ENCODE measurements at places on chromosomes 12 and 14.

- DNase-seq: no peak
These were observed at the start of gene ADCY6 for GRCh38 chr12:48788854-48789775. Gene ADCY6 (minus strand): TSS chr12:48789089. CDS start chr12:48783434, 5,655 bp downstream.

GRCh38 chr12:5305886-5306545 is 125.9 kb upstream of the NTF3 start:
- no peak for DNase-seq

DNA sequence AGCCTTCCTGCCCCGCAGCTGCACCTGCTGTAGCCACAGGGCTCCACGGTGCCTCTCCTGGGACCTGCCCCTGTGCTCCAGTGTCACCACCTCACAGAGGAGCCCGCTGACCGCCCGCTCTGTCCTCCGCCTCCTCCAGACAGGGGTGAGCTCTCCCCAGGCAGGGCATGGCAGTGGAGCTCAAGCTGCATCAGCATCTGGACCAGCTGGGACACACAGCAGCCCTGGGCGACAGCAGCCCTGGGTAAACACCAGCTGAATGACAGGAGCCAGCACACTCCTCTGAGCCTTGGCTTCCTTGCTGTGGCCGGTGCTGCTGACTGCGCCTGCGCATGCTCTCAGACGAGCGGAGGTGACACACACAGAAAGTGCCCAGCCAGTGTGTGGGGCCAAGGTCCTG is 22.0 kb downstream of the CHGA start:
- DNase-seq: no peak

DNA sequence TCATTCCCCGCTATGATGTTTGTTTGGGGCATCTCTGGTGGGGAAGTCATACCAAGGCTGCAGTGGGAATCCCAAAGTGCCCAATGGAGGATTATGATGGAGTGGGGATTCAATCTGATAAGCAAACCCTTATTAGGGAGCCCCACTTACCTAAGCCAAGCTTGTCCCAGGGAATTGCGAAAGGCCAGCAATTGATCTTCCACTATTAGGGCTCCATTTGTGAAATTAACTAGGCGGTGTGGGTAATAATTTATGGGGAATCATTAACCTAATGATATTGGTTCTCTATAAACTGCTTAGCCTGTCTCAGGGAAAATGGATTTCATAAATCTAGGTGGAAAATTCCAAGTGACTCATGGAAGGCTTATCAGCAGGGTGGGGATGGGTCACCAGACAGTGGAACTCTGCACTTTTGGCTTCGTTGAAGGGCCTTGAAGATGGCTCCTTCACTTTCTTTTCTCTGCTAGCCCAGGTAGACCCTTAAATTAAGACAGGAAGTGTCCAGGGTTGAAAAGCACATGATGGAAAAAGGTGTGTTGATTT is 113.0 kb upstream of the WSCD2 start:
- DNase-seq: no peak

GRCh38 chr12:56645201-56645716 is 525 bp downstream of the ATP5F1B start:
- no peak for DNase-seq

GRCh38 chr12:115811045-115811444 is 466.4 kb downstream of the MED13L start:
- no peak for DNase-seq

GRCh38 chr12:43964033-43964432 is 128.2 kb downstream of the TMEM117 start:
- no peak for DNase-seq

DNA sequence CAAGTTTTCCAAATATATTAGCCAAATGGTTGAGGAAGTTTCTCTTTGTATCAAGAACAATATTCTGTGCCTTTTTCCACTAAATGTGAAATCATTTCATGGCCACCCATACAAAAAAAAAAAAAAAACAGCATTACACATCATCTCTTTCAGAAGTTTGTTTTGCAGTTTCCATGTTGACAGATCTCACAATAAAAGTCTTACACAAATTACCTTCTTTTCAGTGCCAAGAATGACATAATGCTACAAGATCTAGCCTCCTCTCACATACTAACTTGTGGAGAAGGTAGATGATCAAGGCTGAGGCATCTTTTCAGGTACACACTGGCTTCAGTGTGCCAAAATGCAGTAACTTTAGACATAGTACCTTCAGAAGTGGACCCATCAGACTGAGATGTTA is 35.3 kb downstream of the PRKD1 start:
- peak; percentile 78 for DNase-seq

- no peak for DNase-seq
These were observed 41.8 kb upstream of the DHRS7 start for GRCh38 chr14:60206837-60207533.

DNA sequence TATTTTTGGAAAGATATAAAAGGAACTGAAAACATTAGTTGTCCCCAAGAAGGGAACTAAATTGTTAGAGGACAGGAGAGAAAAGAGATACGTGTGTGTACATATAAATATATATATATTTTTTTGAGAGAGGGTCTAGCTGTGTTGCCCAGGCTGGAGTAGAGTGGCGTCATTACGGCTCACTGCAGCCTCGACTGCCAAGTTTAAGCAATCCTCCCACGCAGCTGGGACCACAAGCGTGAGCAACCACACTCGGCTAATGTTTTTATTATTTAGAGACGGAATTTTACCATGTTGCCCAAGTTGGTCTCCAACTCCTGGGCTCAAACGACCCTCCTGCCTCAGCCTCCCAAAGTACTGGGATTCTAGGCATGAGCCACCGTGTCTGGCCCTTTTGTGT is 16.2 kb upstream of the NOP2 start:
- DNase-seq: no peak

DNA sequence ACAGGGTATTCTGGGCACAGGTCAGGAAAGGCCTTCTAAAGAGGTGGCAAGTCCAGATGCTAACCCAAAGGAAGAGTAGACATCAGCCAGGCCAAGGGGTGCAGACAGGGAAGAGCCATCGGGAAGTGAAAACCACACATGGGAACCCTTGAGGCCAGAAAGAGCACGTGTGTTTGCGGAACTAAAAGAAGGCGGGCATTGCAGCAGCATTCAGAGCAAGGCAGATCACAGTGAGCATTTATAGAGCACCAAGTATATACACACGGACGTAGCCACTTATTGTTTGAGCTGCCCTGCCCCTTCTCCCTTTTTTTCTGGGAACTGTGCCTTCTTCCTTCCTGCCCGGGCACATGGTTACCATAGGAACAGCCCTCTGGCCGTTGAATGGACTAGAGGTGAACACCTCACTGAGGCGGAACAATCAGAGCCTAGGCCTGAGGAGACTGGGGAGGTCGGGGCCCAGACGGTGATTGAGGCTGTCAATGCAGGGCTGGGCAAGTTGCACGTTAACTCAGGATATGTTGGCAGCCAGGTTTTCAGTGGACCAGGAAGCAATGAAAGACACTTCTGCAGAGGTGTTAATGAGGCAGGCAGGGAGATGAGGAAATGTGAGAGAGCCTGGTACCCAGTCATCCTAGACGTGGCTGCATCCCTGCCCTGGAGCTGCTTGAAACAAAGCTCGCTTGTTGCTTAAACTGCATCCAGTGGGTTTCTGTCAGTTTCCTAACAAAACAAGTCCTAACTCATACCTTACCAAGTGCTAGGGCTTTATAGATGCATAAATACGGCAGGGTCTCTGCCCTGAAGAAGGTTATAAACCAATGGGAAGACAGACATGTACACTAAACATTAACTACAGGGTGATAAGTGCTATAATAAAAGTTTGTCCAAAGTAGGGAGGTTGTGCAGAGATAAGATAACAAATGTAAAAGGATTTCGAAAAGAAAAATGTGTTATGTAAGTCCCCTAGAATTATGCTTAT is 34.2 kb downstream of the MOAP1 start:
- DNase-seq: no peak

DNA sequence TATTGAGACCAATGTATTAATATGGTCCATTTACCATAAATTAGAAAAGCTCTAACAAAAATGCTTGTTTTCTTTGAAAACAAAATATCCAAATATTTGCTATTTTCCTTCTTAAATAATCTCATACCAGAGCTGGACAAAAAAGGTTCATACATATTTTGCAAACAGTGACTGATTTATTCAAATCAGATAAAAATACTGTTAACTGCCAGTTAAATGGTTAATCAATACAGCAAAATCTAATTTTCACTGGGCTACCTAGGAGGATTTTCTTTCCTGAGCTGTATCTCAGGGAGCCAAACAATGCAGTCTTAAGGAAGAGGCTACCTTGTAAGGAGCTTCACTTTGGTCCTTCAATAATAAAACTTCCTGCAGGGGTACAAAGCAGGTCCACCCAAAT is 2.0 kb downstream of the FERMT2 start:
- DNase-seq: no peak

DNA sequence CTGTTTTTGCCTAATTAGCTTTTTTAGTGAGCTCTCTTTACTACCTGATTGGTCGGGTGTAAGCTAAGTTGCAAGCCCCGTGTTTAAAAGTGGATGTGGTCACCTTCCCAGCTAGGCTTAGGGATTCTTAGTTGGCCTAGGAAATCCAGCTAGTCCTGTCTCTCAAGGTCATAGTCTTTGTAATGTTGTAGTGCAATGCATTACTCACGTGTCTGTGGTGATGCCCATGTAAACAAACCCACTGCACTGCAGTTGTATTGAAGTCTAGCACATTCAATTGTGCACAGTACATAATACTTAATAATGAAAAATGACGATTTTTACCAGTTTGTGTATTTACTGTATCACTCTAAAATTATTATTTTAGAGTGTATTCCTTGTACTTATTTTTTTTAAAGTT is 335.5 kb downstream of the NUAK1 start:
- DNase-seq: no peak

DNA sequence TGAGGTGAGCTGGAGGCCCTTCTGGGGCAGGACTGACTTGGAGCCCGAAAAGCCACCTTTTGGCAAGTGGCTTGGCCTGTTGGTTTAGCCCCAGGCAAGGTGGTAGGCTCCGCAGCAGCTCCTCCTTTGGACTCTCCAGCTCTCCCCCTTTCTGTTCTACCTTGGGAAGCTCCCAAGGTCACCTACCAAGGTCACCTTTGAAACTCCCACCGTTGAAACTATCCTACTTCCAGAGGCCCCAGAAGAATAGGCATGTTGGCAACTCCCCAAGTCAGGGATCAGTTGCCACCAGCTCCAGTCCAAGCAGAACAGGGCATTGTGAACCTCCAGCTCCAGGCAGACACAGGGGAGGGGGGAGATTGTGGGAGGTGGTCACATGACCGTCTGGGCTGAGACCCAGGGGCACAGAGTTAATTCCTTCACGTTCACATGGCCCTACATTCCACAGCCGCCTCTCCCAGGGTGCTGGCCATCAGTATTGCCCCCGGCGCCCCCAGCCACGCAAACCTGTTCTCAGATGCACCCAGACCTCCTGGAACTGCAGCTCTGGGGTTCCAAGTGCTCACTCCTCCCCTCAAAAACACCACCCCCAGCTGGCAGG is 14.4 kb downstream of the IRF2BPL start:
- no peak for DNase-seq
